Hepatic stellate cell (primary cell): ENCODE measurements at places on chromosomes 2 and 18.
A peak's percentile ranks its signal among the peaks of the same experiment; 100 is the strongest.

DNA sequence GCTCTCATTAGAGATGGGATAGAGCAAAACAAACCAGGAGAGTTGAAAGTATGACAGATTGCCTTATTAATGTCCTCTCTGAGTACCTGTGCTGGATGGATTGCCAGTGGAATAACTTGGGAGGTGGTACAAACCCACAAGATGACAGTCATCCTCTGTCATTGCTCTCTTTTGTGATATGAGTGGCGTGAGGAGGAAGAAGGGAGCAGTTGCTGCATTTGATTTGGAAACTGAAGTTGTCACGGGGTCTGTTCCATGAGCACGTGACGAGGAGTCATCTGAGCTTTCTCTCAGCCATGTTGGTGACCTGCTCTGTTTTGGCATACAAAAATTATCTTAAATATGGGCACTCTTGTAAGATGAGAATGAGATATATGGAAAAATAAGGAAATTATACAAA lies 204.9 kb downstream of the FAM210A start:
- no peak for DNase-seq

GRCh38 chr18:40208958-40209357 lies 1746.1 kb upstream of the PIK3C3 start:
- no peak for DNase-seq

- DNase-seq, result no peak
Observed at GRCh38 chr18:61554117-61554776, 221.0 kb downstream of the CDH20 start.

GRCh38 chr2:14720739-14721138 lies 88.2 kb downstream of the LRATD1 start:
- DNase-seq, result no peak

DNA sequence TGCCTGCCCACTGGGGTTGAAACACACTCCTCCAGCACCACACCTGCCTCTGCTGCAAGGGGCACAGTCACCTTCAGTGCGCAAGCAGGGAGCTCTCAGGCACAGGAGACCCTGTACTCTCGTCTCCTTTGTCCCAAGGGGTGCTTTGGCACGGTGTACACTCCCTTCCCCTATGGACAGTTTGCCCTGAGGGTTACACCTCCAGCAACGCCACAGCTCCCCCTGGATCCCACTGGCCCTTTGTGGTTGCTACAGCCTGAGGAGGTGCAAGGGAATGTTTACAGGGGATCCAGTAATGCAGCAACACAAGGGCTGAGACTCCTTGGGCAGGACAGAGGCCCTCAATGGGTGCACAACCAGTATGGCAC lies 45.2 kb upstream of the FAM117B start:
- DNase-seq, result no peak

- DNase-seq, result no peak
Observed at GRCh38 chr2:8049176-8049575, 632.7 kb upstream of the ID2 start.

DNA sequence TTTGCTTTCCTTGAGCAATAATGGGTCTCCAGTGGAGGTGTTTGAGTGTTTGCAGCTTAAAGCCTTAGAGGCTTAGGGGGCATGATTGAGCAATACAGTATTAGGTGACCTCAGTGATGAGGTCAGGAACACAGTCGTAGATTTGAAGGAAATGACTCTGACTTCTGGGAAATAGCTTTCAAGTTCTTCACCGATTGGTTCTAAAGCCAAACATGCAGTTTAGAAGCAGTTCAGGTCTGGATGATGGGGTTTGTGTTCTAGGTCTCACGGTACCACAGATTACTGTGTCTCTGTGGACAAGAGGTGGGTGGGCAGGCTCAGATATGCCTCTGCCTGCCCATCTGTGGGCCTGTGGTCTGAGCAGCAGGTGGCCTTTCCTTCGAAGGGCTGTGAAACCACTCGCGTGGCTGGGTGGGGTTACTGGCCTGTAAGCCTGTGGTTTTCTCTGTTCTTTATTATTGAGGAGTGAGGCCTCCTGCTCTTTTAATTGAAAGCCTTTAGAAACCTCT lies 7.8 kb downstream of the MTHFD2 start:
- DNase-seq, result no peak

- no peak for DNase-seq
Observed at GRCh38 chr2:41894563-41895333, 153.1 kb upstream of the PKDCC start.

DNA sequence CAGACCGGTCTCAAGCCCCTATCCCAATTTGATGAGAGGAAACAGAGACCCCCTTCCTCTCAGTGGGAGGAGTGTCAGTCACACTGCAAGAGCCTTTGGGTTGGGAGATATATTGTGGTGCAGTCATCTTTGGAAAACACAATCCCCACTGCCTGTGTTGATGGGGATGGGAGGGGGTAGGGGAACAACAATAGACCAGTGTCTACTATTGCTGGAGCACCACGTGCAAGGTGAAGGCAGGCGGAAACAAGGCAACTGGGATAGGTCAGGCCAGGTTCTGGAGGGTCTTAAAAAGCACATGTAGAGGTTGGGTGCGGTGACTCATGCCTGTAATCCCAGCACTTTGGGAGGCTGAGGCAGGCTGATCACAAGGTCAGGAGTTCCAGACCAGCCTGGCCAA lies 127.9 kb downstream of the ZFP36L2 start:
- no peak for DNase-seq

DNA sequence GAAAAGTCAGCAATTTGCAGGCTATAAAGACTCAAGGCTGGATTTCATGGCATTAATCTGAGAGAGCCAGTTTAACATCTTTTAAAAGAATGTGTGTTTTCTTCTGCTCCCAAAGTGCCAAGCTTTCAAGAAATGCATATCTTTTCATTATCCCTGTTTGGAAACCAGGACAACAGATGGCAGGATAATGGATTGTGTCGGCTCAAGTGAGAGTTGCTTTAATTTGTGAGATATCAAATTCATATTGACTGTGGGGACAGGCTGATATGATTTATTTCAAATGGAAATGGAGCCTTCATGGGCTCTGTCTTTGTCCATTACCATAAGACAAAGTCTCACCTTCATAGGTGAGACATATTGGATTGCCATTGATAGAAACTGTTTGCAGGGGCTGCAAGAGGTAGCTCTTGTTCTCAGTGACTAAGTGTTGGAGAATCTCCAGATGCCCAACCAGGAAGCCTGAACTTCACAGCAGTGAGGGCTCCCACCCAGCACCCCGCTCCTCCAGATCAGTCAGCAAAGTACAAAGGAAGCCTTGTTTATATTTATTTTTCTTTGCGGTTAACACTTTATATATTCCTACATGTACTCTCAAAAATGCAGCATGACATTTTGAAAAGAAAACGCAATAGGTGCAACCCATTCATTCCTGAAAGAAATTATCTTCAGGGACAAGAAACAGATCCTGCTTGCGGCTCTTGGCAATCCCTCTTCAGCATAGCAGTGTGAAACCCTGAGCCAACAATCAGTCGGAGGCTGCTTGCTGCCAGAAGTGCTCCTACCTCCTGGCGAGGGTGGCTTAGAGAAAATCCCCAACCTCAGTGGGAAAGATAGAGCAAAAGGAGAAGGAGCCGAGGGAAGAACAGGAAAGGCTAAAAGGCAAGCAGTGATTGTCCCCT lies 65.8 kb upstream of the ATL2 start:
- DNase-seq, result no peak

- DNase-seq, result no peak
Observed at GRCh38 chr2:139585101-139585500, 804.9 kb upstream of the NXPH2 start.

DNA sequence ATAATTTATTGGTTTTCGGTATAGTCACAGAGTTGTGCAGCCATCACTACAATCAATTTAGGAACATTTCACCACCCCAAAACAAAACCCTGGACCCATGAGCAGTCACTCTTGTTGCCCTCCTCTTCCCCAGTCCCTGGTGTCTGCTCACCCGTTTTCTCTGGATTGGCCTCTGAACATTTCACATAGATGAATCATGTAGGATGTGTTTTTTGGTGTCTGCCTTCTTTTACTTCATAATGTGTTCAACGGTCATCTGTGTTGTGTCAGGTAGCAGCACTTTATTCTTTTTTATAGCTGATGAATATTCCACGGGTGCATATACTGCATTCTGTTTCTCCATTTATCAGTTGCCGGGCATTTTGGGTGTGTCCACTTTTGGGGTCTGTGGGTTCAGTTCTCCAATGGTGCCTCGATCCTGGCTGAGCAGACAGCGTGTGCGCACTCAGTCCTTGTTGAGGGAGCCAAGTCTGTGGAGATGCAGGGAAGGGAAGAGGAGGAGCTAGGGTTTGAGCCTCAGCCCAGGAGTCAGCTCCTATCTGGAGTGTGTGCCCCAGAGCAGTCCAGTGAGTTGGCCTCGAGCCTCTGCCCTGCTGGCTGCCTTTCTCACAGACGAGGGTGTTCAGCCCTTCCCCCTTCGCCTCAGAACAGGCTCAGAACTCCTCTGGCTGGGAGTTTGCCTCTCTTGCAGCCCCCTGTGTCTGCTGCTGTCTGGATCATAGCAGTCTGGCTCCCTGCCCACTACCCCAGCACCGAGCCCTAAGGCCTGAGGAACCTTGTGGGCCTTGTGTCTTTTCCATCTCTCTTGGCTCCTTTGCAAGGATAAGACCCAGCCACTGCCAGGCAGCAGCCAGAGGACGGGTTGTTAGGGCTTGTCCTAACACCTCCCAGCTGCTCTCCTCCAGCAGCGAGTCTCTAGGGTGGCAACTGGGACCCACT lies 18.0 kb downstream of the C2orf74 start:
- DNase-seq, result peak; percentile 64

DNA sequence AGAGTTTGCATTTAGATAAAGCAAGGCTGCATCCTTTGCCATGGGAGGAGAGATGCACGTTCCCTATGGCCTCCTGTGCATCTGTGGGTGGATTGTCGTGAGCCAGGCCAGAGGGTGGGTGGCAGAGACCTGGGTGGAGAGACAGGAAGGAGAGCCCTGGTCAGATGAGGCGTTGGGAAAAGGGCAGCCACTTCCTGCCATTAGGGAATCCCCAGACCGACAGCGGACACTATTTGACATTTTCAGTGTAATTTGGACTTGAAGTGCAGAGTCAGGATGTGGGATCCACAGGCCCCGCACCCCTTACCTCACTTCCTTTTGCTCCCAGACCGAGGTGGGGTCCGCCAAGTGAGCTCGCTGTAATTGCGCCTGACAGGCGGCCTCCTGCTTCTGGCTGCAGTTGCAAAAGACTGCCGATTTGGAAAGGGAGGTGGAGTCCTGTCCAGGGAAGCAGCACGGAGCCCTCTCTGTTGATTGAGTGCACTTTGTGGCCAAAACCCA lies 150.0 kb downstream of the DYSF start:
- no peak for DNase-seq

DNA sequence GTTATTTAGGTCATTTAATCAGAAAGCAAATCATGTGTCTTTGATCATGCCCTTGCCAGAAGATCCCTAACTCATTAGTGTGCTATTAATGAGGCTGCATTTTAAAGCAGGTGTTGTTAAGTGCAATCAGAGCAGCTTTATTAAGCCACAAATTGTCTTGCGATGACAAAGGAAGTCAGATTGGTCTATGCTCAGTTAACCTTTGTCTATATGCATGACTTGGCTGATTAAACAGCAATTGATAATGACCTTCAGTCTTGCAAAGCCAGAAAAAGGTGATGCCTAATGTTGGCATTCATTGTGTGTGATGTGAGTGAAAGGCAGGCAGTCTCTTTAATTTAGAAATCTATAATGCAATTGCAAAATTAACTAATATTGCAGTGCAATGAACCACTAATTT lies 166.9 kb downstream of the RND3 start:
- no peak for DNase-seq

- DNase-seq, result peak; percentile 20
Observed at GRCh38 chr2:204608237-204608939, 63.1 kb downstream of the PARD3B start.

DNA sequence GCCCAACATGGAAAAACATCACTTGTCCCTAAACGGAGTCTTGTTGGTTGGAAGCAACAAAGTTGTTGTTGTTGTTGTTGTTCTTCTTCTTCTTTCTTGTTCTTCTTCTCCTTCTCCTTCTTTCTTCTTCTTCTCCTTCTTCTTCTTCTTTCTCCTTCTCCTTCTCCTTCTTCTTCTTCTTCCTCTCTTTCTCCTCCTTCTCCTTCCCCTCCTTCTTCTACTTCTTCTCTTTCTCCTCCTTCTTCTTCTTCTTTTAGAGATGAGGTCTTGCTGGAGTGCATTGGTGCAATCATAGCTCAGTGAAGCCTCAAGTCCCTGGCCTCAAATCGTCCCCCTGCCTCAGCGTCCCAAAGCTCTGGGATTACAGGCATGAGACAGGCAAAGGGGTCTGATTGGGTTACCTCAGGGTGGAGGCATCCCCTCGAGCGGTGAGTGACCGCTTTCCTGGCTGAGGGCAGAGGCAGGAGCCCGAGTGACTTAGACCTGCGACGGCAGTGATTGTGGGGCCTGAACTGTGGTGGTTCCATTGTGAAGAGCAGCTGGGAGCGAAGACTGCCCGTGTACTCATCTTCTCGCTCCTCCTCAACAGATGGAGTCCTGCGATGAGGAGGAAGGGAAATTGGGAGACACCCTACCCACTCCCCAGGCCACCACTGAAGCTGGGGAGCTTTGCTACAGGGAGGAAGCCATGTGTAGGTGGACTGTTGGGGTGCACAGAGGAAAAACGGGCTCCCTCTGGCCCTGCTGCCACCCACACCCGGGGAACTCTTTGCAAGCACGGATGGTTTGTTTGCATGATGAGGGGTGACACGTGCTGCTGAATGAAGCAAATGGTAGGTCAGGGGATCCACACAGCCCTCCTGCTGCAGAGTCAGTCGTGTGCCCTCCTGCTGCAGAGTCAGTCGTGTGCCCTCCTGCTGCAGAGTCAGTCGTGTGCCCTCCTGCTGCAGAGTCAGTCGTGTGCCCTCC lies 7.0 kb upstream of the PER2 start:
- DNase-seq, result no peak

- no peak for DNase-seq
Observed at GRCh38 chr18:58549814-58550339, 79.0 kb downstream of the ALPK2 start.

DNA sequence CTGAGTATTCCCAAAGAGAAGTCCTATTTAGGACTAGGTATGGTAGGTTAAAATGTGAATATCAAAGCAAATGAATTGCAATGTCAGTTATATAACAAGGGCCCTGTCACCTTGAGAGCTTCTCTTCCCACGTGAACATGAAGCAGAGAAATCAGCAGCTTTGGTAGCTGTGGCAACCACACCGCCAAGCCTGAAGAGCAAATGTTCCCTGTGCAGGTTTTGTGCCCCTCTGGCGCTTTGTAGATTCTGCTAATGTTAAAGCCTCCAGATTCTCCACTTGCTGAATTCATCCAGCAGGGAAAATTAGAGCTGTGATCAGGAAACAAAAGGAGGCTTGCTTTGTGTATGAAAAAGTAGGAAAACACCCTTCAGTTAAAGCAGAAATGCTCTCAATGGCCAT lies 322.6 kb downstream of the RBM43 start:
- no peak for DNase-seq

GRCh38 chr2:20942646-20943125 lies 101.2 kb downstream of the APOB start:
- DNase-seq, result no peak

DNA sequence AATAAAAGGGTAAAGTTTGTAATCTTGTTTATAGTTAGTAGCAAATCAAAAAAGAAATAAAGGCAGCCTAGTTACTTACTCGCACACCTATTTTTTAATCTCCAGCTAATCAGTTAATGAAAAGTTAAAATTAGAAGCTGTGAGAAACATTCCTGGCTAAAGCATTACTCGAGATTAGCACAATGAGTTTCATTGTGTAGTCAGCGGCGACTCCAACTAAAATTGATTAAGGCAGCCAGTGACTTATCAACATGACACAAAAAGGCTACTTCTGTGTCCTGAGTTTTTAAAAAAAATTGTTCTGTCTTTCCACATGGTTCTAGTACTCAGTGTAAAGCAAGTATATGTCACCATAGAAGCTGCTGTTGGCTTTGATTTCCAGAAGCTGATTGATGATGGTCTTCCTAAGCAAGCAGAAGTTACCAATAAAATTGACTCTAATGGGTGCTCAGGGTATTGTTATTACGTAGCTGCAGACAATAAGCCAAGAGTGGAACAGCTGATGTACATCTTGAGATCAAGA lies 159.2 kb downstream of the CPS1 start:
- DNase-seq, result no peak
